ENCODE measurements at places on chromosomes 5 and 9.

DNA sequence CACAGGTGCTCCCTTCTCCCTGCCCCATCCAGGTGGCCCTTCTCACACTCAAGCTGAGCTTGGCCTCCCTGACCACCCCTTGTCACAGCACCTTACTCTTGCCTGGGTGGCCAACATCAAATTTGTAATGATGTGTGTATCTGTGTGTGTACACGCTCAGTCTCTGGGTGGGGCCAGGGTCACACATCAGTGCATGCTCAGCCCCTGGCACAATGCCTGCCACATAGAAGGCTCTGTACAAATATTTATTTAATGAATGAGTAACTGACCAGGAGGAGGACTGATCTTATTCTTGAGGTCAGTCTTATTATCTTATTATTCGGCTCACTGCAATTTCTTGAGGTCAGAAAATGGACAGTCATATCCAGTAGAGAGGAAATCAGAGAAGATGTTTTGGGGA lies 41.3 kb upstream of the HAND1 start:
- no peak for DNase-seq

- no peak for DNase-seq
These were observed 395.1 kb downstream of the ARHGEF28 start for GRCh38 chr5:74021126-74021525.

- no peak for DNase-seq
These were observed 885 bp downstream of the MPDZ start for GRCh38 chr9:13278368-13279246.

GRCh38 chr5:62564101-62564500 lies 14.5 kb upstream of the LRRC70 start:
- DNase-seq: no peak

DNA sequence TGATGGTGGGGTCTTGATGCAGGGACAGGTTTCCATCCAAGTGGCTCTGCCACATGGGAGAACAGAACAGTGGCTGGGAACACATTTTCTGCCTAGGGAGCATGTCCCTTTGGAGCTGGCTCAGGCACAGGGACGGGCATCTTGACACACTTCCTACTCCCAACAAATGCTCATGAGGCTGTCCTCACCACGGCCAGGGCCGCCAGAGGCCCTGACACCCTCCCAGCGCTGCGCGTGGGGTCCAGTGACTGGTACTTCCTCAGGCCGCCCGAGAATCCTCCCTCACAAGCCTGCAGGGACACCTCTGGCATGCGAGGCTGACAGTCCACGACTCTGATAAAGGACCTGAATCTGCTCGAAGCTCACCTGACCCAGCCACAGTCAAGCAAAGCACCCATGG lies 61.0 kb upstream of the SARDH start:
- DNase-seq: no peak

DNA sequence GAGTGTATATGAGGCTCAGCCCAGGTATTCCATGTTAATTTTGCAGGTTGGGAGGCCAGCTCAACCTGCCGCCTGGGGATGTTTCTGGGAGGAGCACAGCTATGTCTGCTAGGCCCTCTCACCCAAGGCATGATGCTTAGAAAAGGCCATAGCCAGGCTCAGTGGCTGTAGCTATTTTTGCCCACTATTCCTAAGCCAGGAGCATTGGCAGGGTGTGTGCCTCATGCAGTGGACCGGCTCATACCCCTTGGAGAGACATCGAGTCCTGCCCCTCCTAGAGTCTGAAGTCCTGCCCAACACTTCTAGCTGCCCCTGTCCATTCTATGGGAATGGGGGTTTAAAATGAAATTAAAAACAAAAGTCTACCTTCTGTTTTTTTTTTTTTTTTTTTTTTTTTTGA lies 22.3 kb downstream of the ADCY2 start:
- no peak for DNase-seq

- no peak for DNase-seq
These were observed 62.2 kb upstream of the PPARGC1B start for GRCh38 chr5:149667829-149668330.

DNA sequence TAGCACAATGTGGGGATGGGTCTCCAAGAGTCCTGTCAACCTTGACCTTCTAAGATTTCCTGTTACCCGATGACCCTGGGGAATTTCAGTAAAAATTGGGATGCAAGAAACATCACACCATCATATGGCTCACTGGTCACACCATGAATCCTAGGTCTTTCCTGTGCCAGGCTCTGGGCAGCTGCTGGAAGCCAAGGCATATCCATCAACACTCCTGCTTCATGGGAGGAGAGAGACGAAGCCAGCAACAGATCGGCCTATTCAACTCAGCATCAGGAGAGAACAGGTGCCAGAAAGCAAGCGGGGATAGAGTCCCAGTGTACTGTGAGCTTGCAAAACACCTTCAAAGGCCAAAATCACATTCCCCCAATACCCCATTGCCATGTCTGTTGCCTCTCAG lies 6.5 kb upstream of the NEK6 start:
- no peak for DNase-seq

GRCh38 chr9:13053504-13053903 lies 226.0 kb downstream of the MPDZ start:
- DNase-seq: no peak

DNA sequence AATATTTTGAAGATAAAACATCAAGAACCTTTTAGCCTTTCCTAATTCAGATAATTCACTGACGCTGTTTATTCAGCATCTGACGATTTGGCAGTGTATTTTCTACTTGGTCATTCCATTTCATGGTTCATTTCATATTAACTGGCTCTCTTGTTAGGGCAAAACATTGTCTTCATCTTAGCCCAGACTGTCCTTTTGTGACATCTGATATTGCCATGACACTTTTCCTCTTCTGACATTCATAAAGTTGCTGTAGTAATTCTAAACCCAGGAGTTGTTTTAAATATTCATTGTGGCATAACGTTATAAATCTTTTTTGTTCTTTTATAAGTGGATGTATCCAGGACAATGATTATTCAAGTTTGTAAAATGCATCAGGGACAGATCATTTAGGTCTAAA lies 1.8 kb downstream of the SCAMP1 start:
- no peak for DNase-seq

GRCh38 chr9:69090140-69090750 lies 54.7 kb downstream of the FXN start:
- no peak for DNase-seq

DNA sequence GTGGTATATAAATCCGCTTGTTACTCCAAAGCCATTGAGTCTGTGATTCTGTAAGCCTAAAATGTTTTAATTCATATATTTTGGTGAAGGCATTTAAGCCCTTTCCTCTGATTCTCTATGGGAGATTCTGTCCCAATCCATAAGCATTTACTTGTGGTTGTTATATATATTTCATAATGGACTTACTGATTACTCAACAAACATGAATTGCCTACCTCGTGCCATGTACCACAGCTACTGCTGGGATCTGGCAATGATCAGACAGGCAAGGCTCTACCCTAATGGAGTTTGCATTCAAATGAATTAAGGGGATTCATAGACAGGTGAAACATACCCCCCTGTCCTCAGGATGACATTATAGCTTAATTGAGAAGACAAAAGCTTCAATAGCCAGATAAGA lies 54.5 kb downstream of the C9orf152 start:
- DNase-seq: no peak

GRCh38 chr9:122857815-122858214 lies 29.4 kb upstream of the PDCL start:
- DNase-seq: no peak

DNA sequence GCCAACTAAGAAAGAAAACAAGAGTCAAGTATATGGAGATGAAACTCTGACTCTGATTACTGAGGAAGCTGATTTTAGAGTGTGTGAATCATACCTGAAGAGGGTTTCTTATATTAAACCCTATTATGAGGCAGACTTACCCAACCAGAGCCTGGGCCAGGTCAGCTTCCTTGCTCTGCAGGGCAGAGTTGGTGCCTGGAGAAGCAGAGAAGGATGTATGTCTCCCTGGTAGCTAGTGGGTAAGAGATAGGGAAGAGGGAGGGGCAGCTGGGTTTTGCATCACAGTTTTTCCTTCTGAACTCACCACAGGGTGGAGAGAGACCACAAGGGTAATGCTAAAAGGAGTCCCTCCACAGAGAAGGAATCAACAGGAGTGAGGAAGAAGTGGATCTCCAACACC lies 104.1 kb downstream of the CMYA5 start:
- no peak for DNase-seq

GRCh38 chr5:10635257-10635866 lies 71.5 kb downstream of the ANKRD33B start:
- DNase-seq: peak; percentile 52

- DNase-seq: no peak
These were observed 1.5 kb upstream of the SLC34A3 start for GRCh38 chr9:137228968-137229896.

All from activated CD8-positive, alpha-beta memory T cell treated with anti-CD3 and anti-CD28 coated beads for 48 hours (primary cell).